Fibroblast of lung (primary cell): ENCODE measurements at places on chromosomes 1 and 21. TPM values are rescaled to one million over a fixed set of nuclear protein-coding genes. Genes with fewer than 3 reads are reported as not detected.

DNA sequence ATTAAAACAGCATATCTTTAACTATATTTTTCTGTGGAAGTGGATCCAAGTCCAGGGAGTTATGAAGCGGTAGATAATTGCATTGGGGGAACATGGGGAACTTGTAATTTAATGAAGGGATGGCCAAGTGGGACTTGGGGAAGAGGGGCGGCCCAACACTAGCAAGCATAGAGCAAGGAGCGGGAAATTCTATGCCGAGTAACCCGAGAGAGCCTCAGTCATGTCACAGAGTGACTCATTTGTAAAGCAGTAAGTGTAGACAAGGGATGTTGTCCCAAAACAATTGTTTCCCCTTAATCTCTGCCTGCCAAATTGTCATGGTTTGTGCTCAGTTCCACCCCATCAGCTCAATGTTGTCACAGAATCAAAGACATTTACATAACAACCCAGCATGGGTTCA lies 620.1 kb downstream of the AJAP1 start:
- no peak overlapping the region for H3K27ac ChIP-seq
- no peaks in the 10 kb centered on the region for H3K36me3 ChIP-seq
- no peak for DNase-seq
- no peaks in the 10 kb centered on the region for H3K4me1 ChIP-seq
- H3K27me3 ChIP-seq, result no peaks in the 10 kb centered on the region

- H3K36me3 ChIP-seq, result no peaks in the 10 kb centered on the region
- H3K4me3 ChIP-seq, result no peak overlapping the region
- no peaks in the 10 kb centered on the region for H3K27me3 ChIP-seq
- DNase-seq, result no peak
- H3K4me1 ChIP-seq, result no peaks in the 10 kb centered on the region
These were observed 84.3 kb downstream of the COL11A1 start for GRCh38 chr1:103024051-103024450.

- H3K27ac ChIP-seq, result no peak overlapping the region
- H3K4me3 ChIP-seq, result no peak overlapping the region
- H3K27me3 ChIP-seq, result no peaks in the 10 kb centered on the region
- DNase-seq, result peak; percentile 95
- H3K36me3 ChIP-seq, result no peaks in the 10 kb centered on the region
- peaks cover 5% of the 10 kb centered on the region for H3K4me1 ChIP-seq
These were observed 28.0 kb upstream of the RNF2 start for GRCh38 chr1:185017338-185017737.

DNA sequence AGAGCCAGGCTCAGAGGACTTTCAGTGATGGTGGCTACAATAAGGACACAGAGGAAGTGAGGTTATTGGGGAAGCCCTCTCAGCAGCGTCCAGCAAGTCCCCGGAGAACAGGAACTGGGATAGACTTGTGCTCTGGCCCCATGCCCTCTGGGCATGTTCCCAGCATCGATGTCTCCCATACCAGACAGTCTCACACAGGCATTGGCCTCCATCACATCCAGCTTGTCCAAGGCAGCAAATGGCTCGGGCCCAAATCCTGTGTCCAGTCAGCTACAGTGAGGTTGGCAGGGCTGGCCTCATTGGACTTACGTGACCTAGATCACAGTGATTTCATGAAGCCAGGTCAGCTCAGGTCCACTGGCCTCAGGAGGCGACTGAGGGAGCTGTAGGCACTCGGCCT lies 19.6 kb upstream of the TMEM54 start:
- no peak overlapping the region for H3K4me3 ChIP-seq
- H3K27ac ChIP-seq, result no peak overlapping the region
- no peaks in the 10 kb centered on the region for H3K36me3 ChIP-seq
- H3K4me1 ChIP-seq, result no peaks in the 10 kb centered on the region
- H3K27me3 ChIP-seq, result no peaks in the 10 kb centered on the region

GRCh38 chr1:178442925-178443324 lies 53.8 kb downstream of the CLEC20A start:
- no peaks in the 10 kb centered on the region for H3K27me3 ChIP-seq
- no peak overlapping the region for H3K27ac ChIP-seq
- no peaks in the 10 kb centered on the region for H3K36me3 ChIP-seq
- DNase-seq, result no peak
- H3K4me1 ChIP-seq, result no peaks in the 10 kb centered on the region

DNA sequence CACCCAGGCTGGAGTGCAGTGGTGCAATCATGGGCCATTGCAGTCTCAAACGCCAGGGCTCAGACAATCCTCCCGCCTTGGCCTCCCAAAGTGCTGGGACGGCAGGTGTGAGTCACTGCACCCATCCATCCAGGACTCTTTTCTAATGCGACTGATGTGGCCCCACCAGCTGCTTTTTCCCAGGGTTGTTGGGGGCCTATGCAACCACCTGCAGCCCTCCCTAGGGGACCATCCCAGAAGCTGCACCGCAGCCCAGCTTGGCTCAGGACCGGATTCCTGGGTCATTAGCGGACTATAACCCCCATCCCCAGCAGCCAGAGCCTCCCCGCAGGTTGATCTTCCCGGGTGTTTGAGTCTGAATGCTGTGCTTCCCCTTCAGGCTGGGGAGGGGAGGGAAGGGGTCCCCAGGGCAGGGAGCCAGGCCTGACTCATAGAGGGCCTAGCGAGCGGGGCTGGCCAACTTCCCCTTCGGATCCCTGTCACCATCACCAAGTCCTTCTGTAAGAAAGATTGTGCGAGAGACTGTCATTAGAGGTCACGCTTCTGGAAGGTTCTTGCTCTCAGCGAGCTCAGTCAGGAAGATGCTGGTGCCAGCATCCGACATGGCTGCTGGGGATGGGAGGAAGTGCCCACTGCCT lies 108.7 kb upstream of the ACTRT2 start:
- H3K4me3 ChIP-seq, result no peak overlapping the region
- no peaks in the 10 kb centered on the region for H3K4me1 ChIP-seq

GRCh38 chr1:46399307-46399706 lies 5.2 kb downstream of the FAAH start:
- H3K27me3 ChIP-seq, result peaks cover 18% of the 10 kb centered on the region
- DNase-seq, result no peak
- H3K4me1 ChIP-seq, result peaks cover 2% of the 10 kb centered on the region
- no peak overlapping the region for H3K27ac ChIP-seq
- H3K36me3 ChIP-seq, result no peaks in the 10 kb centered on the region

- no peaks in the 10 kb centered on the region for H3K4me1 ChIP-seq
- no peak overlapping the region for H3K4me3 ChIP-seq
- H3K36me3 ChIP-seq, result no peaks in the 10 kb centered on the region
- H3K27me3 ChIP-seq, result no peaks in the 10 kb centered on the region
- H3K27ac ChIP-seq, result no peak overlapping the region
- DNase-seq, result no peak
These were observed 424.4 kb upstream of the NFIA start for GRCh38 chr1:60657926-60658325.

DNA sequence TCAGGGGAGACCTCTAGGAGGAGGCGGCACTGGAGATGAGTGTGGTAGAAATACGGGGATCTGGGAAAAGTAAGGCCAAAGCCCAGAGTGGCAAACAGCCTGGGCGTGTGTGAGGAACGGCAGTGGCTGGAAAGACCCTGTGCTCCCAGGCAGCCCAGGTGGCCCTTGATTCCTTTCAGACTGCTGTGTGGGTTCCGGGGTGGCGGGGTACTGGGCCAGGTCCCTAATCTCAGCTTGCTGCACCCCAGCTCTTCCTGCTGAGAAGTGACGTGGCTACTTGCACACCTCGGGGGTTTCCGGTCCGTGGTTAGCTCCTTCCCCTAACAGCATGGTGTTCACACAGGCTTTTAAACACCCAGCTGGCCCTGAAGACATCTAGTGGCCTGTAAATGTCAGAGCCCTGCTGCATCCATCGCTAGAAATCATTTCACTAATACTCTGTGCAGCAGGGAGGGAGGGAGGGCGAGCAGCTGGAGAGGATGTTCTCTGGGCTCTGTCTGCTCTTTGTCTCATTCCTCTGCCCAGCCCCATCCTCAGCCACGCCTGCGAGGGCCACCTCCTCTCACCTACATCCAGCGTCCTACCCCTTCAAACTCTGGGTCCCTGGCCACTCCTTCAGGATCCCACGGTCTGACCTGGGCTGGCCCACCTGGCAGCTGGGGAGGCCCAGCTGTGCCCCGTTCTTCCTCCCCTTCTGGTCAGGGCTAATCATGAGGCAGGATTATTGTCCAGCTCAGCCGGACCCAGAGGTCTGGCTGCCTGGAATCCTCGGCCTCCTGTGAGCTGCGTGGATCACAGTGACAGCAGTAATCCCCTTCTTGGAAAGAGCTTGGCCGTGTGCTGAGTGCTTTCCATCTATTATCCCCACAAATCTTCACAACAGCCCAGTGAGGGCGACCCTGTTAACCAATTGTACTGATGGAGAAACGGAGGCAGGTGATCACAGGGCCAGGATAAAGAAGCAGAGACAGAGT lies 7.2 kb downstream of the ZDHHC18 start:
- peaks cover 3% of the 10 kb centered on the region for H3K4me1 ChIP-seq
- no peaks in the 10 kb centered on the region for H3K27me3 ChIP-seq
- no peak overlapping the region for H3K27ac ChIP-seq
- DNase-seq, result no peak
- H3K36me3 ChIP-seq, result peaks cover 29% of the 10 kb centered on the region

DNA sequence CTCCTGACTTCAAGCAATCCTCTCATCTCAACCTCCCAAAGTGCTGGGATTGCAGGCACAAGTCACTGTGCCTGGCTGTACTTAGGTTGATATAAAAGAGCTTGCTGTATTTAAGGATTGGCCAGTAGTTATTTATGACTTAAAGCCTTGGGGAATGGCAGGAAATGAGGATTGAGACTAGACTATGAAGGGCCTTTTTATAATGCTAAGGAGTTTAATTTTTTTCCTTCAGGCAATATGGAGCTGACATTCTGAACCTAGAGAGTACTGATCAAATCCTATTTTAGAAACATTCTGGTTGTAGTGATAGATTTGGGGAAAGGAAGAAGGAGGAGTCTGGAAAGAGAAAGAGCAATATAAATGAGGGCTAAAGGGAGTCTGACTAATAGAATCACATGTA lies 44.7 kb downstream of the MSH4 start:
- no peaks in the 10 kb centered on the region for H3K4me1 ChIP-seq
- no peak overlapping the region for H3K27ac ChIP-seq
- H3K4me3 ChIP-seq, result no peak overlapping the region
- no peaks in the 10 kb centered on the region for H3K27me3 ChIP-seq
- no peaks in the 10 kb centered on the region for H3K36me3 ChIP-seq

- DNase-seq, result no peak
- H3K4me3 ChIP-seq, result no peak overlapping the region
- no peak overlapping the region for H3K27ac ChIP-seq
- no peaks in the 10 kb centered on the region for H3K36me3 ChIP-seq
- H3K27me3 ChIP-seq, result peaks cover 37% of the 10 kb centered on the region
- H3K4me1 ChIP-seq, result no peaks in the 10 kb centered on the region
These were observed 80.0 kb downstream of the VWA5B1 start for GRCh38 chr1:20370698-20371097.

GRCh38 chr1:153210206-153210605 lies 7.0 kb downstream of the LELP1 start:
- DNase-seq, result no peak
- H3K27ac ChIP-seq, result no peak overlapping the region
- no peak overlapping the region for H3K4me3 ChIP-seq
- no peaks in the 10 kb centered on the region for H3K36me3 ChIP-seq
- no peaks in the 10 kb centered on the region for H3K27me3 ChIP-seq

GRCh38 chr1:183598386-183598785 lies 8.1 kb upstream of the NCF2 start:
- no peak overlapping the region for H3K4me3 ChIP-seq
- H3K27ac ChIP-seq, result no peak overlapping the region
- no peaks in the 10 kb centered on the region for H3K4me1 ChIP-seq

DNA sequence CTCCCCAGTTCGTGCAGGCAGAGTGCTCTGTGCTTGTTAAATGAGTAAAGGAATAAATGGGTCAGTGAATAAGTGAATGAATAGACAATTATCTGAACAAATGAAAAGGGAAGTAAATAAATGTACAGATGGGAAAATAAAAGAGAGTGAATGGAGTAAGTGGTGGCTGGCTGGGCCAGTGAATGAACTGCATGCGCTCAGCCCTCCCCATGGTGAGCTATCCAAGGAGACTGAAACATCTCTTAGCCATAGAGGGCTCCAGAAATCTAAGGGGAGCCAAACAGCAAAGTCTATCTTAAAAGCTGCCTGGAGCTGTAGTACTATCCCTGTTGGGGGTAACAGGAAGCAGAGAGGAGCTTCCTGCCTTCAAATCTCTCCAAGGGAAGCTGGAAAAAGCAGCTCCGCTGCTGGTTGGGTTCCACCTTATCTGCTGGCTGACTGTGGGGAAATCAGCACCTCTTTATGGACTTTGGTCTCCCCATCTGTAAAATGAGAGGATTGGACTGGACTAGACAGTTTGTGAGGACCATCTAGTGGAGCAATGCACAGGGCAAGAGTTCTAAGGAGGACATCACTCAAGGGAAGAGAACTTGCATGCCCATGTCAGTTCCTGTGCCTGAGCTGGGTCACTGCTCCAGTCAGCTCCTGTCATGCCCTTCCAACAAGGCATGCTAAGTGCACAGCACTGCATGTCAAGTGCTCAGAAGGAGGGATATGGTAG lies 77.9 kb downstream of the TRABD2B start:
- no peak for DNase-seq
- no peak overlapping the region for H3K4me3 ChIP-seq
- H3K4me1 ChIP-seq, result no peaks in the 10 kb centered on the region
- no peaks in the 10 kb centered on the region for H3K36me3 ChIP-seq

DNA sequence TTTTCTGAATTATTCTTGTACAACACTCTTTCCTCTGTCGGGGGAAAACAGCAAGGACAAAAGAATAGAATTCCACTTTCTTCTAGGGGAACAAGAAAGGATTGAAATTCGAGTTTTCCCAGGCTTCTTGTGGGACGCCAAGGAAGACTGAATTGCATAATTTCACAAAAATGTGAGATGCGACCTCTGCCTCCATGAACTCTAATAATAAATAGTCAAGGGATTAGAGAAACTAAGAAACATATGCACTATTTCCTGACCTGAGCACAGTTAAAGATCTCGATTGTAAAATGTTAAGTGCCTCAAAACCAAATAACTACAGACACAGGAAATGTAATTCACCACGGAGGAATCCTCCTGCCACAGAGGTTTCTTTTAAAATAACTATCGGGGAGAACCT lies 117.3 kb upstream of the MARK1 start:
- no peaks in the 10 kb centered on the region for H3K27me3 ChIP-seq
- no peaks in the 10 kb centered on the region for H3K36me3 ChIP-seq
- H3K4me1 ChIP-seq, result no peaks in the 10 kb centered on the region
- peak; percentile 2 for DNase-seq

GRCh38 chr1:180236698-180237509 lies 6.8 kb downstream of the LHX4 start:
- H3K27me3 ChIP-seq, result peaks cover 83% of the 10 kb centered on the region
- no peaks in the 10 kb centered on the region for H3K36me3 ChIP-seq
- H3K4me1 ChIP-seq, result no peaks in the 10 kb centered on the region

GRCh38 chr21:34835526-34835925 lies 166.7 kb downstream of the CLIC6 start:
- H3K4me1 ChIP-seq, result peaks cover 31% of the 10 kb centered on the region
- H3K4me3 ChIP-seq, result no peak overlapping the region
- H3K36me3 ChIP-seq, result peaks cover 18% of the 10 kb centered on the region

Gene UBASH3A
- total RNA-seq, result not detected in 2 replicates

Gene PRAMEF2
- total RNA-seq, result not detected in 2 replicates

Gene FCN3
- not detected in 2 replicates for total RNA-seq

Gene USP48
- 34.9 and 45.6 TPM in 2 replicates for total RNA-seq

Gene KRTAP19-1
- total RNA-seq, result not detected in 2 replicates

Gene LRRC38
- not detected in 2 replicates for total RNA-seq

Gene AIM2
- total RNA-seq, result not detected in 2 replicates
